SIG-M5 (cell line): ENCODE measurements at places on chromosomes 5 and 9.

DNA sequence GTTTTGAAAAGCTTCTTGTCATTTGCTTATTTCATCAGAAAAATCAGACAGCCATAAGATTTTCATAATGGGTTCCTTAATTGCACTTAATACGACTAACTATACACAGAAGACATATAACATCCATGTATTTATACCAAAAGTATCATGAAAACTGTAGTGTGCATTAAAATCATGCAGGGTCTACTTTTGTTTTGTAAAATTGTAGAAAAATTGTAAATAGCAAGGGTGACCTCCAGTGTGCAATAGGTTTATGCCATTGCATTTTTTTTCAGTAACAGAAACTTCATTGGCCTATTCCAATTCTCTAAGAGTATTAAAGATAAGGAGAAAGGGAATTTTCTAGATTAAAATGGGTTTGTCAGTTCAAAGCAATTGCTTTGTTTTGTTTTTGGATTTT, 307.6 kb downstream of the KIAA0825 start:
- DNase-seq = no peak

DNA sequence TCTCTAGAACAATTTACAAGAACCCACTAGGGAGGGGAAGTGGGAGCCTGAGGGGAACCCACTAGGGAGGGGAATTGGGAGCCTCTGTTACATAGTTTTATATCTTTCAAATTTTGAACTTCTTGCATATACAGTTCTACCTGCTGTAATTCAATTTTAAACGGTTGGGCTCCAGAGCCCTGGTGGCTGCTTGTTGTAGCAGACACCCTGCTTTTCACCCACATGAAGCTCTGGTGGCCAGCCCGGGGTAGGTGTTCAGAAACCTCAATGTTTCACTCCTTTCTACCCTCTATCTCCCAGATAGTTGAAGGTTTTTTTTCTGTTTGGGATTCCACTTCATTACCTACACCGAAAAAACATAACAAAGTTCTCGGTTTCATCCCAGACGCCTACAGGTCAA, 124.4 kb downstream of the TMEM174 start:
- DNase-seq = no peak

DNA sequence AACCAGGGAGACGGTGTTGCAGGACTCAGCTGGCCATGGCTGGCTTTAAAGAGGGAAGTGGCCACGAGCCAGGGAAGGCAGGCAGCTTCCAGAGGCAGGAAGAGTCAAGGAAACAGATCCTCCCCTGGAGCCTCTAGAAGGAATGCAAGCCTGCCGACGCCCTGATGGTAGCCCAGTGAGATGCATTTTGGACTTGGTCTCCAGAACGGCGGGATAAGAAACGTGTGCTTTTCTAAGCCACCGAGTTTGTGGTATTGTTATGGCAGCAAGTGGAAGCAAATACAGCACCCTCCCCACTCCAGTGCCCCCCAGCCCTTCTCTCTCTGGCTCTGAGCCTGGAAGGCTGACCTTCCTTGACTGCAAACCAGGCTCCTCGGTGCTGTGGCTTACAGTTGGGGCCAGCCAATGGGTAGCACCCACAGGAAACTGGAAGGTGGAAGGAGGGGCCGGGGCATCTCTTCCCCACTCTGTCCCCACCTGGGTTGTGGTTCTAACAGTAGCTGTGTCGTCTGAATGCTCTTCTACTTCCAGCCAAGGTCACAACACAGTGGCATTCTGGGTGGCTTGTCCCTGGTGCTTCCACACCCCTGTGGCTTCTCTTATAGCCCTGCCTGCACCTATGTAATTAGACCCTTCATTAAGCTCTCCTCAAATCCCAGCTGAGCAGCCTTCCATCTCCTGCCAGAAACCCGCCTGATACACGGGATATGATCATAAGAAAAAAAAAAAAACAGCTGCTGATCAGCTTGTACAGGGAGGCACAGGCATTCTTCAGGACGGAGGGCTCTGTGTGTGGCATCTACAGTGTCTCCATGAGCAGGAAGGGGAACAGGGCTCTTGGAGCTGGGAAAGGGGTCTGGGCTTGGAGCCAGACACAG, 29.9 kb upstream of the UNC5A start:
- no peak for DNase-seq

GRCh38 chr9:77488439-77489126, 159.5 kb downstream of the GNA14 start:
- no peak for DNase-seq

DNA sequence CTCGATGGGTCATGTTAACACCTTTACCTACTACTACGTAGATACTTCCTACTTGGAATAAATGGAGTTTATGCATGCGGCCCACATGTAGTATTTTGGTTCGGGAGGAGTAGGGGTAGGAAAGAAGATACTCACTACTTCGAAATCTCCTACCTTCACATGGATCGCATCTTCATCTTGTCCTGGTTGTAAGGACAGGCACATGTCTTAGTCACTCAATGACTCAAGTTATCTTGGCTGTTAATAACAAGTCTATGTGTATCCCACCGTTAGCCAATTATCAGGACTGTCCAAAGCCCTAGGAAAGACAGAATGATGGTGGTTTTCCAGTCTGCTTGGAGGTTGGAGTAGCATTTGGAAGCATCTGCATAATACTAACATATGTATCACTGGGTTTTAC, 24.1 kb downstream of the CMYA5 start:
- no peak for DNase-seq

- no peak for DNase-seq
These were observed 6.1 kb upstream of the DPM2 start for GRCh38 chr9:127943731-127944144.

DNA sequence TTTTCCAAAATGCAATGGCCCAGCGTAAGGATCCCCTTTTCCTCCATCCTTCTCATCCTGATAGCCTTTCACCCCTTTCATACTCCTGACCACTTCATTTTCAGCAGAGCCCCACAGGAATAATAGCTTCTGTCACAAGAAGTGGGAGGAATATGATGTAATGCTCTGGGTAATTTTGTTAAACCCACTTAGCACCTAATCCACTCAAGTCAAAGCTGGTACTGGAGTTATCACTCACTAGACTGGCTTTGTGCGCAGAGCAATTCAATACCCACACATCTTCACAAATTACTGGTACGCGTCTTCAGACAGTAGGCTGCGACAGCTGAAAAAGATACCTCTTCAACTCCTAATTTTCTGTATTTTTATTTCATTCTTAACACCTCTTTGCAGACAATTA, 2232.8 kb upstream of the WWC1 start:
- DNase-seq = no peak

DNA sequence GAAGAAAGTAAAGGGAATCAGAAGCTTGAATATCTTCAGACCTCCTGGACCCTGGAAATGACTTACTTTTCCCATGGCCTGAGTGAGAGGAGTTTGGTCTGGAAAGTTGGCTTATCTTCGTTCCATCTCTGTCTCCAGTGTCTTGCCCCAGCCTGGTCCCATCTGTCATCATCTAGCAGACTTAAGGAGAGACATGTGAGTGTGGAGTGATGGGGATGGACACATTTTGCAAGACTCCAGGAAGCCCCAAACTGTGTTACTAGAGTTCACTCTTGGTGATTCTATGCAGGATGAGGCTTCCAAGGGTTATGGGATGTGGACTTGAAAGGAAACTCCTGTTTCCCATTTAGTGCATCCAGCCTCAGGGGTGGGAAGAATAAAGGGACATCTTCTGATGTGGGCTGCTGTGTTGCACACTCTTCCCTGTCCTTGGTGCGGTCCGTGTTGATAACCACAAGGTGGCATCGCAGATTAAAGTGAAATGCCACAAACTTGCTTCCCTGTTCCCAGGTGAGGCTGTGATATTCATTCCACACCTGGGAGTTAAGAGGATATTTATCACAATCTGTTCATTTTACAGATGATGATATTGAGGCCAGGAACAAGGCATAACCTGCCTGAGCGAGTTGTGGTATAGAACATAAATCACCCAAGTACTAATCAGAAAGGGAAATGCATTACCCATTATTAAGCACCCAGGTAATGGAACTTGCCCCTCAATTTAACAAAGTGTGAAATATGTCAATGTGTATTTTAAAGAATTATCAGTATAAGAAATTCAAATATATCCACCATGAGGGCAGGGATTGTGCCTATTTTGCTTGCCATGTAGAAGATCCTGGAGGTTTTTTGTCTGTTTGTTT, 269.9 kb upstream of the PAPPA start:
- DNase-seq = no peak

DNA sequence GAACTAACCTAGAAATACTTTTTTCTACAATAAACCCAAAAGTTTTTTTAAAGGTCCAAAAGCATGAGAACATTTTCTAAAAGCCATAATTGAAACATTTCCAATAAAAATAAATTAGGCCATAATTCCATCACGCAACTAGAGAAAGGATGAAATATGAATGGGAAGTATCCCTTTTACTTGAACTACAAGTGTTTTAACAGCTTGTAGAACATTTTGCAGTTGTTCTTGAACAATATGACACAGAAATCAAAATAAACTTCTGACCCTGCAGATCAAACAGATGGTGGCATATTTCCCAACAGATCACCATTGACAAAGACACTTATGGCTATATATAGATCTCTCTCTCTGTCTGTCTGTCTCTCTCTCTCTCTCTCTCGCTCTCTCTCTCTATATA, 624.4 kb downstream of the PSAT1 start:
- DNase-seq = no peak

DNA sequence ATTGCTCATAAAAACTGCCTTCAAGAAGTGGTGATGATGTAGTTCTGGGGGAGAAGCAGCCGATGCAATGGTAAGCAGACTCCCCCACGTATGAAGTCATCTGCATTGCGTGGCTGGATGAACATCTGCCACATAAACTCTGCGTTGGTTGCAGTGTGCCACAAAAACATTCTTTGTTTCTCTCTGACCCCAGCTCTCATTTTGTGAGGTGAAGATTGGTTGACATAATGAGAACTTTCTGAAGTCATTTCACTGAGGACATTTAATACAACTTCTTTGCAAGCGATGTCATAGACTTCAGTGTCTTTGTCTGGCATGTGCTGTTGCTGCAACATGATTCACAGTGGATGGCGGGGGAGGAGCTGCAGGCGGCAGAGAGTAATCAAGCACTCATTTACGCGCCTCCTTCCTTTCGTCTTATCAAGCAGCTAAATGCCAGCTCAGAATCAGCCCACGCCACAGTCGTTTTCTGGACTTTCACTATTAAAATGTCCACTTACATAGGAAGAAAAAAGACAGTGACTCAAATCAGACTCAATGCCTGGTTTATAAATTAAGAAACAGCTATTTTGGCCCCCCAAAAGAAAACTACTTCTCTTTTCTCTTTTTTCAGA, 91.5 kb upstream of the NFIL3 start:
- no peak for DNase-seq
